Stimulated activated CD4-positive, alpha-beta T cell treated with anti-CD3 and anti-CD28 coated beads, Interleukin-12 subunit alpha, Interleukin-12 subunit beta, amount 100 ng/mL, for 24 hours (primary cell): ENCODE measurements at places on chromosomes 12 and 14.

- DNase-seq = no peak
Observed at GRCh38 chr12:68102163-68102562, 57.4 kb downstream of the IFNG start.

DNA sequence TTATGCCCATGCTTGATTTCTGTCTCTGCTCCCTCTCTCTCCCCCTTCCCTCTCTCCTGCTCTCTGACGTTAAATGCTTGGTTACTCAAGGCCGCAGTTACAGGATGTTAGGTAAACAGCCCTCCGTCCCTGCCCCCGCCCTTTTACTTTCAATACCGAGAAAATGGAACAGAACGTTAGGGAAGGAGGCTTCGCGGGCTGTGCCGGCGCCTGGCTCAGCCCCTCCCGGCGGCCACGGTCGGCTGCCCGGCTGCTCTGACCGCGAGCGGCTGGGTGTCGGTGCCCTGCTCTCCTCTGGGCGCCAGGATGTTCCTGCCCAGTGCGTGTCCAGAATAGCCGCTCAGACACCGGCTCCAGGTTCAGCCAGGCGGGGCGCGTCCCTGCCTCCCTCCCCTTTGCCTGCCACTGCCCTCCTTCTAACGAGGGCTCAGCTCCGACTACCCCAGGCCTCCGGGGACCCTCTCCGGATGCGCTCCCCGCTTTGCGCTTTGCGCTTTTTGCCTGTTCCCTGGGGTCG lies 166.1 kb downstream of the ADCK1 start:
- no peak for DNase-seq

DNA sequence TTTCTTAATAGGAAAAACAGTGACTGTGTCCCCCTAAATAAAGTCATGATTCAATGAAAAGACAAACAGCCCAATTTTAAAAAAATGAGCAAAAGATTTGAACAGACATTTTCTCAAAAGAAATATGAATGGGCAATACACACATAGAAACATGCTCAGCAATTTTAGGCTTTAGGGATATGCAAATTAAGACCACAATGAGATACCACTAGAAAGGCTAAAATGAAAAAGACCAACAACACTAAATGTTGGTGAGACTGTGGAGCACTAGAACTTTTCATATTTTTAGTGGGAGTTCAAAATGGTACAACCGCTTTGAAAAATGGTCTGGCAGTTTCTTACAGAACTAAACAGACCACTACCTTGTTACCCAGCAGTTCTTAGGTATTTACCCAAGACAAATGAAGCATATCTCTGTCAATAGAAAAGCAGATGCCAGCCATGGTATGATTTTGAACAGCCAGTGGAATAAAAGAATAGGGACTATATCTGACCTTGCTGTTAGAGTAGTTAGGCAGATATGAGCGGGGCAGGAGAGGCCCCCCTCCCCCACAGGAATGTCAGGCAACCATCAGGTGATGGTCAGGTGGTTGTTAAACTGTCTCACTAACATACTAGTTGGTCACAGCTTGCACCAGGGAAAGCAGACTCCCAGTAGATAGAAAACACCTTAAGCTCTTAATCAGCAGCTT lies 108.8 kb downstream of the PRKCH start:
- DNase-seq = no peak

GRCh38 chr12:13900718-13901117 lies 80.7 kb downstream of the GRIN2B start:
- DNase-seq = no peak

DNA sequence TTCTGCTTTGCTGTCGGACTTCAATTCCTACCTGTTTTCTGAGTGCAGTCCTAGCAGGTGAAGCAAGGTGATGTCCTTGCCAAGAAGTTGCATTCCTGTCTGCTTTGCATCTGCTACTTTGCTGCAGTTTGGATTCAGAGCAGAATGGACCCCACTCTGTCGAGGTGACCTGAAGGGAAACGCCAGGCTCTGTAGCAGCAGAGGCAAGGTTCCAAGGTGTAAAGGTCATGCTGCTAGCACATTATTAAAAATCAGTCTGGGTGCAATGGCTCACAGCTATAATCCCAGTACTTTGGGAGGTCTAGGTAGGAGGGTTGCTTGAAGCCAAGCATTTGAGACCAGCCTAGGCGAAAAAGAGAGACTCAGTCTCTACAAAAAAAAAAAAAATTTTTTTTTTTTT lies 17.3 kb upstream of the ALDH2 start:
- DNase-seq = no peak

DNA sequence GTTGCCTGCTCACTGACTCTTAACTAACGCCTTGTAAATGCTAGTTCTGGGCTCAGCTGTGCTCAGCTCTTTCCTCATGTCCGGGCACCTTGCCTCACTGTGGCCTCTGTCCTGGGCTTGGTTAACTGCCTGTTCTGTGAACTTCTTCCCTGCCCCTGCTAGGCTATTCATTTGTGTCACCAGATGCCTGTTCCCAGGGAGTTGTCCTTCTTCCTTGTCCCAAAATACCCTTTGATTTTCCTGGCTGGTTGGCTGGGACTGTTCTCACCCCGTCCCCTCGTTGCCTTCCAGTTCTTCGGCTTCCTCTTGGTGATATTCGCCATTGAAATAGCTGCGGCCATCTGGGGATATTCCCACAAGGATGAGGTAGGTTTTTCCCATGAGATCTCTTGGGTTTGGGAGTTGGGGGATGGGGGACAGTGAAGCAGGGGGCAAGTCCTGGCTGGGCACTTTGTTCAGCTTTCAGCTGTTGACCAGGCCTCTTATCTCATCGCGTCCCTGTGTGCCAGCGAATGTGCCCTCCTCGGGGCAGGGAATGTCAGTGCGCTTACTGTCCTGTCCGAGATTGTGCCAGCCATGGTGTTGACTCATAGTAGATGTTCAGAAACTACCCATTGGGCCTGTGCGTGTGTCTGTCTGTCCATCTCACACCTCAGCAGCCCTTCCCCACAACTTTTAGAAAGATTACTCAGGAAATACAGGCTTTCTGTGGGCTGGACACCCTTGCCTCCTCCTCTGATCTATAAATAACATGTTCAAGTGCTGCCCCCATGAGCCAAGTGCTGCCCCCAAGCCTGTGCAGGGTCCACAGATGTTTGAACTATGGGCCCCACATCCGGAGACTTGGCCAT lies 33.1 kb downstream of the CD9 start:
- no peak for DNase-seq

DNA sequence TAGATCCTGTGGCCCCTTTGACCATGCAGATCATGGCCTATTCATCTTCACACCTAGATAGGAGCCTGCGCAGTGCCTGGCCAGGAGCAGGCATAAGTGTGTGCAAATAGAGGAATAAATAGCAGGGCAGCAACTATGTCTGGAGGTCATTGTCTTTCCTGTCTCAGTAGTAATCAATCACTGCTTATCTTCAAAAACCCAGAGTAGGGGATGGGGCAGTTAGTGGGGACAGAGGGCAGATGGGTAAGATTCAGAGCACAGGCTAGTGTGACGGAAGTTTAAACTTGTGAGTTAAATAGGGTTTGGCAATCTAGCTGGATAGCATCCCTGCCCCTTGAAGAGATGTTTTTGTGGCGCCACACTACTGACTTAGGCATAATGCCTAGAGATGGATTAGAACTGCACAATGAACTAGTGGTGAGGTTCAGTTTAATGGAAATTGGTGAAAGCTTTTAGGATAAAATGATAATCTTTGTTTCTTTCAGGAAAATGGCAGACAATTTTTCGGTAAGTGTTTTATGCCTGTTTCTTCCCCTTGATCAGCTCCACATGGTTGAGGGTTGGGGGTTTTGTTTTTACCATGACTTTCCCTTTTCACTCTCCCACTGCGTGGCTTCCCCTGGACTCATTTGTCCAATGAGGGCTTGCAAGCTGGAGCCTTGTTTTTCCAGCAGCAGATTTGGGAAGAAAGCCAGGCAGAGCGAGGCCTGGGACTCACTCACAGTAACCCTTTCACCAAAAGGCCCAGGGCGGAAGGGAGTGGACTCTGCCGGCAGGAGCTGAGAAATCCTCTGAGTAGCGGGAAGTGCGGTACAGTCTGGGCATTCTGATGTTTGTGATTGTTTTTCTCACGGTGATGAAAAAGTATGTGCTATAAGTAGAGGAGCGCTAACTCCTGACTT lies 8.1 kb downstream of the LGALS3 start:
- no peak for DNase-seq

DNA sequence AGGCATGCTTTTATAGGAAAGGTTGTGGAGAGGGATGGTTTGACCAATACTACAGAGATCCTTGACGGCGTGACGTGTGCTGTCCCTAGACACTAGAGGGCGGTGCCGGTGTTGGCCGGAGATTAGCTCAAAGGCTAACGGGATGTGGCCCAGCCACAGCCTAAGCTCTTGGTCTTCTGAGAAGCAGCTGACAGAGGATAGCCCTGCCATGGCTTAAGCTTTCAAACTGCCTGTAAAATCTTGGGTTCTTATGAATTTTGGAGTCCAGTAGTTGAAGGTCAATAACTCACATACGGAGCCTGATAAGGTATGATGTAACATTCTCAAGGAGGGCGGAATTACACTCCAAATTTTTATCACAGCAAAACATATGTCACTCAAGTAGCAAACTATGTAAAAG lies 515.7 kb upstream of the ATXN7L3B start:
- no peak for DNase-seq

DNA sequence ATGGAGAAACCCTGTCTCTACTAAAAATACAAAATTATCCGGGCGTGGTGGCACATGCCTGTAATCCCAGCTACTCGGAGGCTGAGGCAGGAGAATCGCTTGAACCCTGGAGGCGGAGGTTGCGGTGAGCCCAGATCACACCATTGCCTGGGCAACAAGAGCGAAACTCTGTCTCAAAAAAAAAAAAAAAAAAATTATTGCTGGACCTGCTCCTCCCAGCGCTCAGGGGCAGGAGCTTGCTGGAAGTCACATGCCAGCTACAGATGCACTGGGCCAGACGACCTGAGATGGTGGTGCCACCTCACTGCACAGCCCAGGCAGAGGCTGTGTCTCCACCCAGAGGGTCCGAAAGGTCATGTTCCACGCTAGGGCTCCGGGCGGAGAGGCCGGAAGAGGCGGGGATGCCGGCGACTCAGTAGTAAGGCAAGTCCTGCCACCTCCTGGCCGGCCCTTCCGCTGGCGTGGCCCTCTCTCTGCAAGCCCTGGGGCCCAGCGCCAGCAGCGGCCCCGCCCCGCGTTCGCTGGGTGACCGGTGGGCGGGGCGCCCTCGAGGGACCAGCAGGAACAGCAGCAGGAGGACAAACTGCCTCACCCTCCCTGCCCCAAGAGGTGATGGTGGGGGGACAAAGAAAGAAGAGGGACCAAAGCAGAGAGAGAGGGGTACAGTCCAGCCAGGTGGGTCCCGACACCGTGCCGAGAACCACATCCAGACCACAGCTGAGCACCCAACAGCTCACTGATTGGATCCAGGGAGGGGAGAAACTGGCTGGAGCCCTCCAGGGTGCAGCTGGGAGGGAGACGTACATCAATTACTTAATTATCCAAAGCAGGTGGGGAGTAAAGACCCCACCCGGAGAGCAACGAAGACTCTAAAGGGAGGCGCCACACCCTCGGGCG lies 3.6 kb upstream of the RHOF start:
- DNase-seq = no peak

GRCh38 chr14:92490239-92490959 lies 23.2 kb upstream of the RIN3 start:
- no peak for DNase-seq

- no peak for DNase-seq
Observed at GRCh38 chr14:72618424-72618823, 275.5 kb downstream of the DPF3 start.

- DNase-seq = no peak
Observed at GRCh38 chr14:53567236-53567780, 389.3 kb downstream of the BMP4 start.

DNA sequence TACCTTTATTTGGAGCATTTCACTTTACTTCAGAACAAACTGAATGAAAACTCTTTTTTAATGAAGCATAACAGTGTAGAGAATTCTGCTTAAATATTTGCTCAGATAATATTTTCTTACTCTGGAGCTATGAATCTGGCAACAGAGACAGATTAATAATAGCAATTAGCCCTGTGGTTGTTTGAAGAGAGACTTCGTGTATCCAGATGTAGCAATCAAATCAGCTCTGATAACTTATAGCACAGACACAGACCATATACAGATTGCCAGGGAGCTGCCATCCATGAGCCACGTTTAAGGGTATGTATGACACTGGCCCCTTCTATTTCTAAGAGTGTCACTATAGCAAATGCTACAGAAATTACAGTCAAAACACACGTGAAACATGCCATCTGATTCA lies 146.6 kb downstream of the EXOC5 start:
- DNase-seq = no peak

GRCh38 chr12:50764286-50765094 lies 589 bp downstream of the ATF1 start:
- DNase-seq = peak; percentile 60

GRCh38 chr14:61281186-61281947 lies at the start of gene TMEM30B:
TMEM30B (minus strand) TSS chr14:61281338; CDS start chr14:61281147, 191 bp downstream.
- DNase-seq = no peak

DNA sequence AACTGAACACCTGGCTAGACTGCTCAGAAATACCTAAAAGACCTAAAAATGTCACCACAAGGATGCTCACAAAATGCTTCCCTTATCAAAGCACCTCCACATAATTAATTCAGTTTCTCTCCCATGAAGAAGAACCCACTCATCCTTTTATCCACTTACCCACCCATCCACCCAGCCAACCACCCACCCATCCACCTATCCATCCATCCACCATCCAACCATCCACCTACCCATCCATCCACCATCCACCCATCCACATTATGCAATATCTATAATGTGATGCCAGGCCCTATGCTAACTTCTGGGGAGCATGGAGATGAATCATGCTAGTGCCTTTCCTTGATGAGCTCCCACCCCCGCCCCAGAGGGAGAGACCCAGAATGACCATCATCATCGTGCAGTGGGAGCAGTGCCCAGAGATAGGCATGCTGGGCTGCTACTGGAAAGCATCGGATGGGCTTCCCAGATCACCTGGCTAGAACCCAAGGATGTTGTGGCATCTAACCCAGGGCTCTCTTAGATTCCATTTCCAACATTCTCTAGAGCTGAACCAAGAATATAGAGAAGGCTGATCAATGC lies 166.6 kb downstream of the TTC7B start:
- DNase-seq = no peak

DNA sequence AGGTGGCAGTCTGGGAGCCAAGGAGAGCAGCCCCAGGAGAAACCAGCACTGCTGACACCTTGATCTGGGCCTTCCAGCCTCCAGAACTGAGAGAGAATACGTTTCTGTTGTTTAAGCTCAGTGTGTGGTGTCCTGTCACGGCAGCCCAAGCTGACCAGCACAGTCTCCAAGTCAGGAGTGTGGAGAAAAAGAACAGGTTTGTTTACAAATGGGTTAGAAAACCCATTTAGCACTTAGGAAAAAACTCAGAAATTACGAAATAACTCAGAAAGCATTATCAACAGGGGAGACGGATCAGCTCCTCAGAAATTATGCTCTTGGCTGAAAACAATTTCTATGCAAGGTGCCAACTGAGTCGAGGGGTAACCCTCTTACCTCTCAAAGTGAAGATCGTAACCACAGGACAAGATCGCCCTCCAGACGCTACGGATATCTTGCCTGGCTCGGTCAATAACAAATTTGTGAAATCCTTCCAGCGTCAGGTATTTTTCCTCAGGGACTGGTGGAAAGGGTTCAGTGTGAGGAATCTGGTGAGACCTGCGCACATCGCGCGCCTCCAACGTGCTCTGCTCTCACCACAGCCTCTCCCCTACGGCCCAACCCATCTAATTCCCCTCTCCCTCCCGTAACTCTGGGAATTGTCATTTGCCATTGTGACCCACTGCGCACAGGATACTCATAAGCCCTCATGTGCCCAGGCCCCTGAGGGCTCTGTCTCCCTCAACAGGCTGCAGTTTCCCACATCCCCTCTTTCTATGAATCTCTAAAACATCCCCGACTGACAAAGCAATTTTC lies 50.2 kb downstream of the TRAFD1 start:
- DNase-seq = no peak

- DNase-seq = no peak
Observed at GRCh38 chr12:67514502-67514901, 134.0 kb upstream of the DYRK2 start.

GRCh38 chr12:88627501-88627900 lies 47.2 kb upstream of the KITLG start:
- DNase-seq = no peak
